ENCODE measurements at places on chromosomes 5 and 9.

DNA sequence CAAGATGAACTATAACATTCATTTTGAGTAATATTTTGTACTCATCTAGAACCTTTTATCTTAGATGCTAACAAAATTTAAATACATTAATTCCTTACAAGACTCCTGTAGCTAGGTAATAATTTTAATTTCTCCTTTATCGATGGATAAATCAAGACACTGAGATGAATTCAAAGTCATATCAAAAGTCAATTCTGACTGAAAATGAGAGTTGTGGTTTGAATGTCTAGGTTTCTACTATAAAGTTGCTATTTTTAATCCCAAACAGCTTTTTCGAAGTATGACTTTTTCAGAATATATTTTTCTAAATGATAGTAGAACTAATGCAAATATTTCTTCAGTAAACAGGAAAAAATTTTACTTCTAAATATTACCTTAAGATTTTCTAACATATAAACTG lies 491.7 kb upstream of the FAM174A start:
- DNase-seq: no peak

- DNase-seq: no peak
Measured at GRCh38 chr5:78922879-78923621, 62.1 kb downstream of the ARSB start.

GRCh38 chr9:109602987-109603386 lies 104.9 kb upstream of the PTPN3 start:
- no peak for DNase-seq

DNA sequence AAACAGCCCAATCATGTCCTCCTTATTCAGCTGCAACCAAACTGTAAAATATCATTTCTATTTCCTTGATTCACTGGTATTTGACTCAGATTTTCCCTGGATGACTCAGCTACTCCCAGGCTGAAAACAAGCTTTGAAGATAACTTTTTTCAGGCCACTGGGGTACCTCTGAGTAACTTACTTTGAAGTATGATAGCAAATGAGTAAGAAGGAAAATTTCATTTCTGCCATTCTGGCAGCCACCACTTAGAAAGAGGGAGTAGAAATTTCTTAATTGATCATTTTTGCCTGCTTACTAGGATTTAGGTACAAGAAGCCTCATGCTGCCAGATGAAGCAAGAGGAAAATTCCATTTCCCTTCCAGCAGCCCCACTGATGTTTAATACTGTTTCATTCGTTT lies 247.4 kb downstream of the PRELID2 start:
- DNase-seq: no peak

DNA sequence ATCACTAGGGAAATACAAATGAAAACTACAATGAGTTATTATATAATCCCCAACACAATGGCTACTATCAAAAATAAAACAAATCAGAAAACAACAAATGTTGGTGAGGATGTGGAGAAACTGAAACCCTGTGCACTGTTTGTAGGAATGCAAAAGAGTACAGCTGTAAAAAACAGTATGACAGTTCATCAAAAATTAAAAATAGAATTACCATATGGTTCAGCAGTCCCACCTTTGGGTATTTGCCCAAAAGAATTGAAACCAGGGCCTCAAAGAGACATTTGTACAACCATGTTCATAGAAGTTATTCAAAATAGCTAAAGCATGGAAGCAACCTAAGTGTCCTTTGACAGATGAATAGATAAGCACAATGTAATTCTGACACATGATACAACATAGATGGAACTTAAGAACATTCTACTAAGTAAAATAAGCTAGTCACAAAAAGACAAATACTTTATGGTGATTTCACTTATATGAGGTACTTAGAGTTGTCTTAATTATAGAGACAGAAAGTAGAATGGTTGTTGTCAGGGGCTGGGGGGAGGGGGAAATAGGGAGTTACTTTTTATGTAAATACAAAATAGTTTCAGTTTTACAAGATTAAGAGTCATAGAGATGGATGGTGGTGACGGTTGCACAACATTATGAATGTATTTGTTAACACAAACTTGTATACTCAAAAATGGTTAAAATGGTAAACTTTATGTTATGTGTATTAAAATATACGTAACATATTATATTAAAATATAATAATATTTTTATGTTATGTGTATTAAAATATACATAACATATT lies 102.8 kb downstream of the KCTD16 start:
- DNase-seq: no peak

- no peak for DNase-seq
Measured at GRCh38 chr9:128246471-128246870, 29.3 kb downstream of the GOLGA2 start.

DNA sequence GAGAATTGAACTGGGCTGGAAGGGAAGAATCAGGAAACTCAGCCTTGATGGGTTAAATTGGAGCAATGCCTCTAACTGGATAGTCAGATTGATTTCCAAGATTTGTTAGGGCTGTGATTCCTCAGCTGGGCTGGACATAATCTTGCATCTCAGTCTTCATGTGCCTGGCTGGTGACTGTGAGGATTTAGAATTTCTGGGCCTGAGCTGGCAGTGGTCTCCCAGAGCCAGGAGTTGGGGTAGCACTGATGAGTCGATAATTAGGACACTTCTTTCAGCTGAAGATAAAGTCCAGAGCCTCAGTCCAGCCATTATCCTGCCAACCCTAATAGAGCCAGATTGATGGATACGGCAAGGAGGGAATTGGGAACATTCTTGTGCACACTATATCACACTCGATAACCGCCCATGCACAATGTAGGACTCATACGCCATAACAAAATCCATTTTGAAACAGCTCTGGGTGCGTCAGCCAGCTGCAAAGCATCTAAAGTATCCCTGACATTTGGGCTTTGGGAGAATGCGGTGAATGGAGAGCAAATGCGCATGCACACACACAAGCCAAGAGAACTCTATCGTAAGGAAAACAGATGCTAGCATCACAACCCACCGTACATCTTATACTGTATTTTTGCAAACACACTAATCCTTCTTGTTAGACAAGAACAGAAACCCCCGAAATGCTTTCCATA lies 405.1 kb upstream of the KLF4 start:
- no peak for DNase-seq

GRCh38 chr9:96219026-96219899 lies 82.7 kb downstream of the HSD17B3 start:
- peak; percentile 52 for DNase-seq

DNA sequence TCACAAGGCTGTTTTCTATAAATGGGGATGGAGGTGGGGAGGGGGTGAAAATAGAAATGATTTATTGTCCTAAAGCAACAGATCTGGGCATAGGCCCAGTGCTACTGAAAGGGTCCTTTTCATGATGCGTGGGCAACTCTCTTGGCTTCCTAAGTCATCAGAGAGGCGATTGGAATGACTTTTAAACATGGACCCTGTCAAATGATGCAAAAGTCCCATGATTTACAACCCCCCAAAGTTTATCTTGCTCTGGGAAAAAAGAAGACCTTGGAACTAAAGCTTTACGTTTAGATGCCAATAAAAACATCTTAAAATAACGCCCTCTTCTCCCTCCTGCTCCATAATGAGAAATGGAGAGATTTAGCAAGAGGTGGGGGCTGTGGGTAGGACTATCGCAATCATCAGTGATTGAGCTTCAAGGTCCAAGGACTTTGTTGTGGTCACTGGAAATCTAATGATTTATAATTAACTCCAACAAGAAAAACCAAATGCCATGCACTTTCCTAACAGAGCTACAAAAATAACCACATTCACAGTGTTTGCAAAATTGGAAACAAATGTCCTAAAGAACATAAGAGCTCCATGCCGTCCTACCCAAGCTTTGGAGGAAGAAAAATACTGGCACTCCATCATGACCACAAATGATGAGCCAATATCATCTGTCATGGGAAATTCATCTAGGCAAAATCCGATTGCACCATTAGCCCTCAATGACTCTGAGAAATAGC lies 167.5 kb upstream of the CLINT1 start:
- no peak for DNase-seq

DNA sequence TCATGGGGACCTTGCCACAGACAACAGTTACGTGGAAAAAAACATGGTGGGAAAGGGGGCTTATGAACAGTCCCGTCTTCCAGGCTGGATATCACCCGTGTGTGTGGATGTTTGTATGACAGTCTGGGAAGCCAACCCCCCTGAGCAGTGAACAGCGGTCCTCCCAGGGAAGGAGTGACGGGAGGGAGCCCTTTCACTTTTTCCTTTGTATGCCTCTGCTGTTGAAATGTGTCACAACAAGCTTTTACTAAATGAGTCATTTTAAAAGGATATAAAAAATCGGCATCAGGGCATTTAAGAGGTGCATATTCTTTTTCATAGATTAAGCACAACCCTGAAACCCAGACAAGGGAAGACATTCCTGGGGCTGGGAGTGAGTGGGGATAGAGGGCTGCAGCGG lies 5.1 kb downstream of the MYMK start:
- no peak for DNase-seq

- DNase-seq: no peak
Measured at GRCh38 chr5:113939988-113940387, 421.9 kb upstream of the KCNN2 start.

GRCh38 chr5:159163701-159164046 lies 45.7 kb downstream of the RNF145 start:
- DNase-seq: no peak

DNA sequence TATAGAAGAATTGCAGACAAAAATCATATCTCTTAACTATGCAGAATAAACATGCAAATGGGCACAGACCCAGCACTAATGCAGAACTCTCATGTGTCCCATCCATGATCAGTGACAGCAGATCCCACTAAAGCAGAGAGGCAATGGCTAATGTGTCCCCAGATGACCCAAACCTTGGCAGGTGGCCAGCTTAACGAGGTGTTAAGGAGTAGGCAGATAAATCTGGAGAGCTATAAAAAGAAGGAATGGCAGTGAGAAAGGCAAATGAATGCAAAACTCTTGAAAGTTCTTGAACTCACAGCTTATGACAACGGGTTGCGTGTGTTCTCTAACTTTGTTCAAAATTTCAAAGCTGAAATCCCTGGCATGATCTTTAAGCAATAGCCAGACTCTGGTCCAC lies 265.4 kb downstream of the RASEF start:
- DNase-seq: no peak

- DNase-seq: peak; percentile 89
Measured at GRCh38 chr5:181243564-181244343, at the start of gene RACK1. TSS of gene RACK1 (minus strand) at chr5:181243906. CDS start at chr5:181243800, 106 bp downstream.

GRCh38 chr9:73239570-73240265 lies 88.1 kb downstream of the ANXA1 start:
- DNase-seq: no peak

DNA sequence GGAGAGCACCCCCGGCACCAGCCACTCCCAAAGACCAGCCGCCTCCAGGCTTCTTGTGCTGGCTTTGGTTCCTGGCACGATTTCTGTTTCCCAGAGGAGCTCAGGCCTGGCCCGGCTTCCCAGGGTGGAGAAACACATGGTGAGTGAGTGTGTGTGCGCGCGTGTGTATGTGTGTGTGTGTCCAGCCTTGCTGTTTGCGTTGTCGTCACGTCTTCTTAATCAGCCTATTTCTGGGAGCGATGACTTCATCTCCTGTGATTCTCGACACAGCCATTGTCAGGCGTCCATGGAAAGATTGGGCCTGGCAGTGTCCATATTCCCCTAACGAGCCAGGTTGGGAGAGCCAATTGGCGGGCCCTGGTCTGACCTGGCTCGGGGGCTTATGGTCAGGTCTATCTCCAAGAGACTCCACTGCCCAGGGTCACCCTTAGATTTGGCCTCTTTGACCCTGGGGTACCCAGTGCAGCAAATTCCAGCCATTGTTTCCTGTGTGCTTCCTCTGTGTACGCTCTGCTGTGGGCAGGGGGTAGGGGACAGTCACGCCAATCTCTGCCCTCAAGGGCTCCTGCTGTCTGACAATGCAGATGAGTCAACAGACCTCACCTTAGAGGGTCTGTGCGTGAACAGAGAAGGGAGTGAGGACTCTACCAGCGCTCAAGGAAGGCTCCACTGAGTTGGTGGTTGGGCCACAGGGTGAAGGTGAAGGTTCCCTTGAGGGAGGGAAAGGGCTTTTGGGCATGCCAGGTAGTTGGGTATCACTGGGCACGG lies 73.8 kb downstream of the DAB2IP start:
- DNase-seq: no peak

DNA sequence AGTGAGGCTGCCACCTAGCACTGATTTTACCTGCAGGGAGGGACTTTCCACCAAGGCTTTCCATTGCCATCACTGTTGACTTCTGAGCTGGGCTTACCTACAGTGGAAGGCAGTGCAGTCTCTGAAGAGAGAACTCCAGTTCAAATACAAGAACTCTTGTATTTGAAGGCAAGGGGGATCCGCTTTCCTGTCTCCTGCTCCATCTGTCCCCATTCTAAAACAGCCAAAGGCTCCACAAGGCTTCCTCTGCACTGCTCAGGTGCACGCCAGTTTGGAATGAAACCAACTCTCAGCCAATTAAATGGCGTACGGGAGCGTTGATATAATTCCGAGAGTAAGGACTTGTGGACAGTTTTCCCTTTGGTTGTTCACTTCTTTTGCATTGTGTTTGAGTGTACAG lies 66.0 kb upstream of the CXCL14 start:
- DNase-seq: no peak
